Frontal cortex (tissue), 4 donors: ENCODE measurements at places on chromosomes 2 and 18. TPM values are rescaled to one million over a fixed set of nuclear protein-coding genes. Genes with fewer than 3 reads are reported as not detected.

RNU2-63P gene
- not detected for total RNA-seq

EPHA4 gene
- total RNA-seq, result 158 TPM

PRKCE gene
- total RNA-seq, result 62.8 TPM

ZSWIM2 gene
- total RNA-seq, result 0.41 TPM

SPHKAP gene
- total RNA-seq, result 45.7 TPM

RNPEPL1 gene
- total RNA-seq, result 4.5 TPM

POTEC gene
- under 0.01 TPM for total RNA-seq

TMEM163 gene
- 16.3 TPM for total RNA-seq

CENPA gene
- 1.2 TPM for total RNA-seq

SPP2 gene
- not detected for total RNA-seq

DNAJC5G gene
- not detected for total RNA-seq

UGT1A4 gene
- not detected for total RNA-seq

LOXHD1 gene
- 0.41 TPM for total RNA-seq

SF3B1 gene
- 250 TPM for total RNA-seq

CCNYL1 gene
- 51.0 TPM for total RNA-seq

GATA6 gene
- total RNA-seq, result under 0.01 TPM

PRSS56 gene
- under 0.01 TPM for total RNA-seq

RGPD4 gene
- not detected for total RNA-seq

LINC00305 gene
- total RNA-seq, result not detected

SKA1 gene
- 2.0 TPM for total RNA-seq

HOXD10 gene
- not detected for total RNA-seq

HOXD9 gene
- total RNA-seq, result not detected

LRP1B gene
- total RNA-seq, result 84.0 TPM

NIF3L1 gene
- 33.4 TPM for total RNA-seq

PSMD14 gene
- total RNA-seq, result 84.4 TPM
